ENCODE measurements at places on chromosomes 12 and 14. TPM values are rescaled to one million over a fixed set of nuclear protein-coding genes. Genes with fewer than 3 reads are reported as not detected.

SLC5A8 gene
- total RNA-seq, result not detected

PTCSC3 gene
- total RNA-seq, result not detected

STXBP6 gene
- 2.4 TPM for total RNA-seq

GDF3 gene
- not detected for total RNA-seq

SIRT4 gene
- 0.64 TPM for total RNA-seq
